ENCODE measurements at places on chromosomes 11 and 22. TPM values are rescaled to one million over a fixed set of nuclear protein-coding genes. Genes with fewer than 3 reads are reported as not detected.

Gene MEI1
- total RNA-seq = 2.0 TPM

Gene MIAT
- 5.0 TPM for total RNA-seq

DNA sequence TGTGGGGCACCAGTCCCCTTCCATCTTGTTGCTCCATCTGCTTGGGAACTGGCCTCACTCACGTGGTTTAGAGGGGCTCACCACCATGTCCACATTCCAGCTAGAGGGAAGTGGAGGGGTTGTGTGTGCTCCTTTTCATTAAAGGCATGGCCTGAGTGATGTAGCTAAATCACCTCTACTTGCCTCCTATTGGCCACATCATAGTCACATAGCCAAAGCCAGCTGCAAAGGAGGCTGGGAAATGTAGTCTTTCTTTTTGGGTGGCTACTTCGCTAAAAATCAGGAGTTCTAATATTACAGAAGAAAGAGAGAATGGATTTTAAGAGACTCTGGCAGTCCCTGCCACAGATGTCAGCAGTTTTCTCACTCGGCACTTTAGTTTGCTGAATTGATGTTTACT, 63.0 kb upstream of the ALX4 start:
- no peak for DNase-seq

- no peak for DNase-seq
Observed at GRCh38 chr11:88398372-88398771, 60.8 kb upstream of the CTSC start.

DNA sequence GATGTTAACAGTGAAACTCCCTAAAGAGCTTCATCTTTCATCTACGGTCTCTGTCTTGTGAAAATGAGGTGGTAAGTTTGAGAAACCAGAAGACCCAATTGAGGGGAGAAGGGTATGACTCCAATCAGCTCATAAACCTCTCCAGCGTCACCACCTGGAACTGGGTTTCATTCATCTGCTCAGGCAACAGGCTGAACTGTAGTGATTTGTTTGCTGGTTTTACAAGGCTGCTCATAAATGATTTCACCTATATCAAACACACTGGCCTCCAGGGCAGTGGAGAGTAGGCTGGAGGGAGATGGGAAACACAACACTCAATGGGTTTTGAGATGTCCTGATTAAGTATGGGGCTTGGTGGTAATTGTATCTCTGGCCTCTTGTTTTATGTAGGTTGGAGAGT, 79.0 kb downstream of the EFCAB6 start:
- no peak for DNase-seq

- no peak for DNase-seq
Observed at GRCh38 chr11:132681971-132682370, 850.3 kb downstream of the OPCML start.
